Hematopoietic multipotent progenitor cell treated with erythropoietin and hydrocortisone succinate and interleukin-3 and kit ligand, for 6 days (in vitro differentiated cells): ENCODE measurements at places on chromosomes 2 and 18.
A peak's percentile ranks its signal among the peaks of the same experiment; 100 is the strongest.

DNA sequence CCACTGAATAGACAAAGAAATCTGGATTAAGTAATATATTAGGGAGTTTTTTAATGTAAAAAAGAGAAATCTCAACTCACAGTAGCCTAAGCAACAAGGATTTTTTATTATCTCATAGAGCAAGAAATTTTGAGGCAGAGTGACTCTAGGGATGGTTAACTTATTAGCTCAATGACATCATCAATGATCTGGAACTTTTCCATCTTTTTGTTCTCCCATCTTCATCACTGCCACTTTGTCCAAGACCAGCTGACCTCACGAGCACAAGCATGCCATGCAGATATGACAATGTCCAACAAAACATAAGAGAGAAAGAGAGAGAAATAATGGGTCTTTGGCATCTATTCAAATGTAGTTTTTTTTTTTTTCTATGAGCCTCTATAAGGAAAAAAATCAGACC lies 211.8 kb upstream of the RND3 start:
- DNase-seq = no peak

GRCh38 chr2:107419191-107419590 lies 407.5 kb upstream of the RGPD4 start:
- DNase-seq = no peak

DNA sequence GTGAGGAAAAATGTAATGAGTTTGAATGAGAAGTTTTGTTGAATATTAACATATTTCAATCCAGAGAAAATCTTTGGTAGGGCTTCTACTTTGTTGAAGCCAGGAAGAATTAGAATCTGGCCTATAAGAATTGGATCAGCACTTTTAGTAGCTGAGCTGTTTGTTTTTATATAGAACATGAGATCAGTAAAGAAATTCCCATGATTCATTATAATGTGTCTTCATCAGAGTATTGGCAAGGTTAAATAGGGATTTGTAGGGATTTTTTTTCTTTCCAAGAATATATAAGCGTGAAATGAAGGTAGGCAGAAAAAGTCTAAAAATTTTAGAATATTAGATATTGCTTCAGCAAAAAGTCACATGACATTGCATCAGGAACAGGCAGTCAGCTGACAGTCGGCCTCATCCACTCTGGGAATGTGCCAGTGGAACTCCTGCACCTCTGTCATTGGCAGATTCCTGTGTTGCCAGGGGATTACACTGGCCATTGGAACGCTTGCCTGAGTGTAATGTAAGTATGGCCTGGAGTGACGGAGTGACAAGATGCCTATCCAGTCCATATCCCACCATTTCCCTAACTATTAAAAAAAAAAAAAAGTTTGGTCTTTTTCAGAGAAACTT lies 60.6 kb downstream of the SERTAD2 start:
- no peak for DNase-seq

- no peak for DNase-seq
These were observed 294.2 kb upstream of the HNMT start for GRCh38 chr2:137670111-137670510.

DNA sequence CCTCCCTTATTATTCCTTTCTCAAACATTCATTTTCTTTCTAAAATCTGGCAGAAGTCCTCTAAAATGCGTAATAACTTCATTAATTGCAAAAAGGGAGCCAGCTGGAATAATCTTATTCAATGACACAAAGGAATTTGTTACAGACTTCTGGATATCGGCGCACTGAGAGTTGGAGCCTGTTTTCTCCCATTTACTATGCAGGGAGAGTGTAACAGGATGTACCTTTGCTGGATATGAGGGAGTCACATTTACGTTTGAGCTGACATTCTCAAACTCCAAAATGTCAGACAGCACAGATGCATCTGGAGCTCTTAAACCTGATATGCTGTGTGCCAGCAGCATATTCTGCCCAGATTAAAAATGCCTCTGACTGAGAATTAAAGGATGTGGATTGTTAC lies 275.3 kb downstream of the TMX3 start:
- DNase-seq = no peak

- DNase-seq = no peak
These were observed 599.5 kb downstream of the SUCLG1 start for GRCh38 chr2:83859553-83859952.

- no peak for DNase-seq
These were observed 285.9 kb downstream of the CLIP4 start for GRCh38 chr2:29400930-29401653.

DNA sequence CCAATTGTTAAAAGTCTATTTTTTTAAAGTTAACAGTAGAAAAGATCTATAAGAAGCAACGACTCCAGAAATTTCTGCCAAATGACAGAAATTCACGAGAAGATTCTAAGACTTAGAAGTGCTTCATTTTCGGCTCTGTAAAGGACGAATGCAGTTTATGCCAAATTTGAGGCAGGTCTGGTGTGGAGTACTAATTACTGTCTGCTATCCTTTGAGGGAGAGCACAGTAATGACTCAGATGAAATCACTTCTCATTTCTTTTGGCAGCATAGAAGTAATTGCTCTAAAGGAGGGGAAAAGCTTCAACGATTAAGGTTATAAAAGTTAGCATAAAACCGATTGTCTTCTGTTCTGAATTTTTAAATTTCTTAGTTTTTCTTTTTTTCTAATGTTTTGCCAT lies 11.4 kb downstream of the G6PC2 start:
- DNase-seq = peak; percentile 11

DNA sequence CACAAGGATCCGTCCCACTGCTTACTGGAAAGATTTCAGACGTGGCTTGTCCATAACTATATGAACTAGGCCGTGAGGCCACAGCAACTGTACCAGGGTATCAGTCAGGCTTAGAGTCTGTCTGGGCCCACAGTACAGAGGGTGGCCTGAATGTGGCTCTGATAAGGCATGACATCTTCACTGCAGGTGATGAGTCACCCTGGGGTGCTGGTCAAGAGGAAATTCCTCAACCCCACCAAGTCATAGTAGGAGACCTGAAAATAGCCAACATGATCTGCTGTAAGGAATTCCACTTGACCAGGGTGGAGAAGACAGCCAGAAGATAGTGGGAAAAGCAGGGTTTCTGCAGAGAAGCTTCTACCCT lies 107.7 kb downstream of the INHBB start:
- DNase-seq = no peak

- DNase-seq = no peak
These were observed 40.2 kb upstream of the GMCL1 start for GRCh38 chr2:69789175-69789721.

- DNase-seq = peak; percentile 96
These were observed 50.5 kb downstream of the ADD2 start for GRCh38 chr2:70717431-70718038.

DNA sequence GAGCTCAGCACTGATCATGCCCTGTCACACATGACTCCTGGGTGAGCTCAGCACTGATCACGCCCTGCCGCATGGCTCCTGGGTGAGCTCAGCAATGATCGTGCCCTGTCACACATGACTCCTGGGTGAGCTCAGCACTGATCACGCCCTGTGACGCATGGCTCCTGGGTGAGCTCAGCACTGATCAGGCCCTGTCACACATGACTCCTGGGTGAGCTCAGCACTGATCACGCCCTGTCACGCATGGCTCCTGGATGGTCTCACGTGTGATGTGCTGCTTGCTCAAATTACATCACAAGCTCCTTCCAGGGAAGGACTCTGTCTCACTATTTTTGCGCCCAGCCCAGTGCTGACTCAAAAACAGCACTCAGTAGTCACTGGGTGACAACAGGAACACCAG lies 258.0 kb downstream of the HDAC4 start:
- DNase-seq = no peak

- DNase-seq = no peak
These were observed 187.5 kb upstream of the DTNA start for GRCh38 chr18:34522603-34523002.

- DNase-seq = no peak
These were observed 163.2 kb downstream of the MTX2 start for GRCh38 chr2:176432434-176432833.

GRCh38 chr2:234363011-234363487 lies 133.8 kb downstream of the ARL4C start:
- no peak for DNase-seq
